ENCODE measurements at places on chromosomes 3 and 15.

DNA sequence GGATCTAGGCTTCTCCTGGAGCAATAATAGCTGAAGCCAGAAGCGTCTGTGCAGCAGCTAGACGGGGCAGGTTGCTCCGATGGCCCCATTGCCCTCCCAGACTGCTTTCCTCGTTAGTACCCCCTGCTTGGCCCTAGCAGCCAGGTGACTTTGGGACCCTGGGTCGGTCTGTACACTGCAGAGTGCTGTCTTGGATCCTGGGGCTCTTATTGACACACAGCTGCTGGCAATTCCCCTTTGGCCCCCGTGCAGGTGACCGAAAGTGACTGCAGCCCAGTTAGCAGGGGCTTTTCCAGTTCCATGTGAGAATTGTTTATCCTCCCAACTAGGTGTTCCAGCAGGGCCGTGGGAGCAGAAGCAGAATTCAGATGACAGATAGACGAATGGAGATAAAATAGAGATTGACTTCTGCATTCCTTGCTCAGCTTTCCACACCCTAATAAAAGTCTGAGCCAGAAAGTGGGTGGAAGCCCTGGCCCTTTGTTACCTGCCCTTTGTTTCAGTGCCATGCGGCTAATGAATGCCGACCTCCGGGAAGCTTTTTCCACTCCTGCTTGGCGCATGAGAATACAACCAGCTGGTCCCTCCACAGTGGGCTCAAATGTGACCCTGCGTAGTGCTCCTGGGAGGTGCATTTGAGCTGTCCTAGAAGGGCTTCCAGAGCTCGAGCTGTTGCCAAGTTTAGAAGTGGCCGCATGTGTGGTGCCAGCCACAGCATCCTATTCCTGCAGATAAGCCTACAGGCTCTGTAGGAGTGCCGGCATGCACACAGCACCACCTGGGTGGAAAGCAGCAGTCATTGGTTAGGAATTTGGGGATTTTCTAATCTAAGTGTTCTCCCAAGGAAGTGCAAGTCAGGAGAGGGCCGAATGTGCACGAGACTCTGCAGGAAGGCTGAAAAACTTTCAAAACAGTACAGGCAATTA, 94.4 kb downstream of the SLCO3A1 start:
- H3K4me3 ChIP-seq, result no peak overlapping the region
- peak; percentile 35 for DNase-seq
- peaks cover 56% of the 10 kb centered on the region for H3K4me1 ChIP-seq
- H3K27me3 ChIP-seq, result no peaks in the 10 kb centered on the region

- no peaks in the 10 kb centered on the region for H3K27me3 ChIP-seq
- H3K4me1 ChIP-seq, result no peaks in the 10 kb centered on the region
- no peaks in the 10 kb centered on the region for H3K36me3 ChIP-seq
- no peak overlapping the region for H3K4me3 ChIP-seq
These were observed 8.6 kb downstream of the AQP9 start for GRCh38 chr15:58146749-58147148.

GRCh38 chr3:18745472-18745871, 320.3 kb upstream of the SATB1 start:
- no peak overlapping the region for H3K4me3 ChIP-seq
- no peaks in the 10 kb centered on the region for H3K4me1 ChIP-seq
- no peaks in the 10 kb centered on the region for H3K36me3 ChIP-seq
- DNase-seq, result peak; percentile 49
- H3K27ac ChIP-seq, result no peak overlapping the region

DNA sequence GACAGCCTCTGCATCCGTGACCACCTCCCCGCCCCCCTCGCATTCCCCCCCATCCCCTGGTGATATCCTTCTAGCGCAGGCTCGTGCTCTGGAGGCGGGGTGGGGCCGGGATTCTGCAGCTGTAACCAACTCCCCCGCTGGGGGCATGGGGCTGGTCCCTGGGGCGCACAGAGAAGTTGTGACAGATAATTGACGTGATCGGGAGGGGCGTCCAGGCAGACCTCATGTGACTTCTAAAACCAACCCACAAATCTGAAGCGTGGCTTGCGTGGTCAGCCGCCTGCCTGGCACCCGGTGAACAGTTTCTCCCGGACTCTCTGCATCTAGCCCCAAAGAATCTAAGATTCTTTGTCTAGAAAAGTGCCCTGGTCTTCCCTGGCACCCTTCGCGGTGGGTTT, 100.6 kb upstream of the IGF1R start:
- H3K27me3 ChIP-seq, result no peaks in the 10 kb centered on the region
- peaks cover 19% of the 10 kb centered on the region for H3K4me1 ChIP-seq

DNA sequence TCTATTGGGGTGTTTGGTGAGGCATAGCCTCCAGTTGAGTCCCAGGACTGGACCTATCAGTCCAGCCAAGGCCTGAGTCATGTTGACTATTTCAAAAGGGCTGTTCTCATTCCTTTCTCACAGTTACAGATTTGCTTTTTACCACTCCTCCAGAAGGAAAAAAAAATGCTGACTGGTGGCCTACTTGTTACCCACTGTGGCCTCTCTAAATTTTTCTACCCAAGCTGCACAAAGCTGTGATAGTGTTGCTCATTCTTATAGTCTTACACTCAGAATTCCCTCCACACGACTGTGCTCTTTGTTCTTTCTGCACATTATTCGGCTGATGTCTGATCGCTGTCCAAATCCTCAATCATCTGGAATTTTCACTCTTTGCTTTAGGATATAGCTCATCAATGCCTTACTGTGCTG, 1142.2 kb downstream of the IGSF11 start:
- H3K27me3 ChIP-seq, result no peaks in the 10 kb centered on the region
- no peak overlapping the region for H3K4me3 ChIP-seq
- no peak overlapping the region for H3K27ac ChIP-seq
- DNase-seq, result no peak
- no peaks in the 10 kb centered on the region for H3K36me3 ChIP-seq
- H3K4me1 ChIP-seq, result no peaks in the 10 kb centered on the region

DNA sequence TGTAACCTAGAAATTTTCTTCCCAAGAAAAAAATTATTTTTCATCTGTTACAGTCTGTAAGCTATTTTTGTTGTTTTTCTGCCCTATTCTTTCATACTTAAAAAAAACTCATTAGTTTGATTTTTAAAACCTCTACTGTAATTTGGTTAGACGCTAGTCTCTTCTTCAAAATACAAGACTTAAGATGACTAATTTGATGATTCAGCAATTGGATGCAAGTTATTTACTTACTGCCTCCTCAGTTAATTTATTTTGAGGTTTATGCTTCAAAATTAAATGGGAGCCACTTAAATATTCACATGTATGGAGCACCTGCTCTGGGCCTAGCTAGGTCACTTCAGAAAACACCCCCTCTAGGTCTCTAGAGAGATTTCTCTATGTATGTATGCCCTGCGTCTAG, 132.4 kb downstream of the IQCH start:
- H3K27me3 ChIP-seq, result no peaks in the 10 kb centered on the region
- H3K4me1 ChIP-seq, result no peaks in the 10 kb centered on the region
- no peak overlapping the region for H3K4me3 ChIP-seq
- H3K27ac ChIP-seq, result no peak overlapping the region
- H3K36me3 ChIP-seq, result no peaks in the 10 kb centered on the region

- peak overlapping the region; percentile 51 for H3K27ac ChIP-seq
- H3K36me3 ChIP-seq, result no peaks in the 10 kb centered on the region
- peaks cover 38% of the 10 kb centered on the region for H3K4me1 ChIP-seq
- no peak for DNase-seq
- no peak overlapping the region for H3K4me3 ChIP-seq
- H3K27me3 ChIP-seq, result no peaks in the 10 kb centered on the region
These were observed 577.7 kb downstream of the FOXP1 start for GRCh38 chr3:71005702-71006321.

- no peak overlapping the region for H3K4me3 ChIP-seq
- no peaks in the 10 kb centered on the region for H3K27me3 ChIP-seq
- H3K4me1 ChIP-seq, result peaks cover 31% of the 10 kb centered on the region
- DNase-seq, result no peak
These were observed 4.0 kb downstream of the NT5DC2 start for GRCh38 chr3:52529376-52530333.

DNA sequence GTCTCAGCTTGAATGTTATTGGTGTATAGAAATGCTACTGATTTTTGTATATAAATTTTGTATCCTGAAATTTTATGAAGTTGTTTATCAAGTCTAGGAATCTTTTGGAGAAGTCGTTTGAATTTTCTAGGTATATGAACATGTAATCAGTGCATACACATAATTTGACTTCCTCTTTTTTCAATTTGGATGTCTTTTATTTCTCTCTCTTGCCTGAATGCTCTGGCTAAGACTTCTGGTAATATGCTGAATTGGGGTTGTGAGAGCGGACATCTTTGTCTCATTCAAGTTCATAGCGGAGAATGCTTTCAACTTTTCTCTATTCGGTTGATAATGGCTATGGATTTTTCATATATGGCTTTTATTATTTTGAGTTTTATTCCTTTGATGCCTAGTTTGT, 100.9 kb upstream of the MCTP2 start:
- no peaks in the 10 kb centered on the region for H3K27me3 ChIP-seq
- no peaks in the 10 kb centered on the region for H3K36me3 ChIP-seq
- no peak for DNase-seq
- H3K4me1 ChIP-seq, result no peaks in the 10 kb centered on the region
- H3K27ac ChIP-seq, result no peak overlapping the region

GRCh38 chr3:23174426-23175039, 28.6 kb upstream of the UBE2E2 start:
- no peaks in the 10 kb centered on the region for H3K4me1 ChIP-seq
- no peak overlapping the region for H3K27ac ChIP-seq
- DNase-seq, result no peak
- no peak overlapping the region for H3K4me3 ChIP-seq
- H3K36me3 ChIP-seq, result no peaks in the 10 kb centered on the region

- H3K4me3 ChIP-seq, result no peak overlapping the region
- H3K36me3 ChIP-seq, result no peaks in the 10 kb centered on the region
- no peaks in the 10 kb centered on the region for H3K27me3 ChIP-seq
- H3K4me1 ChIP-seq, result peaks cover 23% of the 10 kb centered on the region
- no peak overlapping the region for H3K27ac ChIP-seq
These were observed 646.1 kb downstream of the SQOR start for GRCh38 chr15:46280762-46281542.

GRCh38 chr3:69441732-69442131, 55.8 kb upstream of the FRMD4B start:
- H3K4me1 ChIP-seq, result no peaks in the 10 kb centered on the region
- no peak for DNase-seq
- no peaks in the 10 kb centered on the region for H3K36me3 ChIP-seq
- no peak overlapping the region for H3K4me3 ChIP-seq
- no peak overlapping the region for H3K27ac ChIP-seq

DNA sequence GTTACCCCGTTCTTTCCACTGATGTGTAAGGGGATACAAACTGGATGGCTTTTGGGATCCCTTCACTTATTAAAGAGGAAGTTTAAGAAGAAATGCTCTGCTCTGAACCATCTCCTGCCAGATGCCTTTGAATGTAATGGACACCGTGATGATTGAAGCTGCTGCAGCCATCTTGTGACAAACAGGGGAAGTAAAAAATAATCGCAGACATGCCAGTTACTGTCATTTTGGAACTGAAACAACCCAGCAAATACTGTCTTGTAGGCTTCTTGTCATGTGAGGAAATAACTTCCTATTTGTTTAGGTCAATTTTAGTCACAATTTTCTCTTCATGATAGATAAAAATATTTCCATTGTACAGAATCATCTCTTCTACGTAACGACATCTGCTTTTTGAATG, 224.0 kb downstream of the CHL1 start:
- H3K4me1 ChIP-seq, result no peaks in the 10 kb centered on the region
- H3K27ac ChIP-seq, result no peak overlapping the region
- no peak for DNase-seq
- H3K4me3 ChIP-seq, result no peak overlapping the region

DNA sequence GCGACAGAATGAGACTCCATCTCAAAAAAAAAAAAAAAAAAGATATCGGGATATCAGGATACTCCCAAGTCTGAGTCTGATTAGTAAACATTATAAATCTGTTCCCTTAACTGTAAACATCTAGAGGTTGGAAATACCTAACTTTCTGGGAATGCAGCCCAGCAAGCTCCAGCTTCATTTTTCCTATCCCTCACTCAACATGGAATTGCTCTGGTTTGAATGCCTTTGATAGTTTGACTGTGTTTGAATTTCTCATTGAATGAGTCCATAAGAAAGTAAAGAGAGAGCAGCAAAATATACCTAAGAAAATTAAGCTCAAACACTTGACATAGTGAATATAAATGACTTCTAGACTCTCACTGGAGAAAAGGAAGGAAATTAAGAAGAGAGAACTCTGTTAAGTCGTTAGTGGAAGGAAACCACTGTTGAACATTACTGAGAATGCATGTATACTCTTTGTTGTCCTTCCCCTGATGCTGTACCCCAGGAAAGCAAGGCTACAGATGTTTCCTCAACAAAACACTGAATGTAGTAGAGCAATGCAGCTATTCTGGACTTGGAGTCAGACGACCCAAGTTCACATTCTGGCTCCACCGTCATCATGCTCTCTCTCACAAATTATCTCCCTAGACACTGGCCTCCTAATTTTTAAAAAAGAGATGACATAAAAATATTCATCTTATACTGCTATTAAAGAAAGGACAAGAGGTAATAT, 62.4 kb downstream of the CD200 start:
- H3K4me1 ChIP-seq, result no peaks in the 10 kb centered on the region
- no peak overlapping the region for H3K4me3 ChIP-seq
- no peaks in the 10 kb centered on the region for H3K27me3 ChIP-seq
- no peak overlapping the region for H3K27ac ChIP-seq
- DNase-seq, result no peak

DNA sequence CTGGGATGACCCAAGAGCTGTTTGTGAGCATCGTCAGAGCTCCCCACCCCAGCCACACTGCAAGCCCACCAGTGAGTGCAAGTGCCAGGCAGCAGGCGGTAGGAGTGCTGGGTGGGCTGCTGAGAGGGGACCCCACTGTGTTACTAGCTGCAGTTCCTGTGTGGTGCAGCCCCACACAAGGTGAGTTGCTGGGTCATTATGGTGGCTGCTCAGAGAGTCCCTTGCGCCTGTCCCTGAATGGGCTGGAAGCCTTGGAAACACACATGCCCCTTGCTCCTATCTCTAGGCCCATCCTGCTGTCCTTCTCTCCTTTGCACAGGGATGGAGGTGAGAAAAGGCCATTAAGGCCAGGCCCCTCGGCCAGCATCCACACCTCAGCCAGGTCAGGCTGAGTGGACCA, 83.7 kb downstream of the SEC22A start:
- H3K27me3 ChIP-seq, result no peaks in the 10 kb centered on the region
- no peak overlapping the region for H3K4me3 ChIP-seq

DNA sequence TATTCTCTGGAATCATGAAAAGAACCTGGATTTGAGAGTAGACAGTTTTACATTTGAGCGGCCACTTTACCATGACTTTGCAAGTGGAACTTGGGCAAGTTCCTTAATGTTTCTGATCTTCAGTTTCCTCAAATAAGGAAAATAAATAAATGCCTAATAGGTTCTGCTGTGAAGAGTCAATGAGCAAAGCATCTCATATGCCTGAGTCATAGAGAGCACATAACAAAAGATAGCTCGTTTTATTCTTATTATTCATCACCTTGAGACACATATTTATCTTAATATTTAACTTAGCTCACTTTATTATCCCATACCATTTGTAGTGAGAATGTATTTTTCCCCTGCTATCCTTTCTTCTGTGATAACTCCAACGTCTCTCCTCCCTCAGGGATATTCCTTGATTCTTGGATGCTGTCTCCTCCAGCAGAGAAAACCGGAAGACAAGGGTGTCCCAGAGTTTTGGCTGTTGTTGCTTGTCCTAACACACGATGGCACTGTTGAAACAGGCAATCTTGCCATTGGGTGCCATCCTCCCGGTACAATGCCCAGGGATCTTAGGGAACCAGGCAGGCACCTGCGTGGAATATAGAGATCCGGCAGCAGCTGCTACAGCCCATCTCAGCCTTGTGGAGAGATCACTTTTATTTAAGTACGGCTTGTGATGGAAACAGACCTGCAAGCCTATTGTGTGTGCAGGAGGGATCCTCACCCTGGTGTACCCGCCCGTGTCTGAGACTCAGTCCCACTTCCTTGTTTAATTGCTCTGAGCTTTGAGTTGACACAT, 33.3 kb upstream of the VPS33B start:
- no peaks in the 10 kb centered on the region for H3K27me3 ChIP-seq
- no peak overlapping the region for H3K27ac ChIP-seq
- no peaks in the 10 kb centered on the region for H3K36me3 ChIP-seq
- DNase-seq, result peak; percentile 74
- H3K4me1 ChIP-seq, result no peaks in the 10 kb centered on the region

All from body of pancreas (tissue), 4 donors.